Midbrain (tissue), 1 donor: ENCODE measurements at places on chromosomes 4 and X.

- no peak for DNase-seq
Measured at GRCh38 chr4:121932212-121932974, 19.5 kb downstream of the TRPC3 start.

GRCh38 chr4:88672987-88673386 is 24.6 kb downstream of the NAP1L5 start:
- DNase-seq = no peak

GRCh38 chrX:109403922-109404321 is 78.0 kb downstream of the GUCY2F start:
- no peak for DNase-seq

DNA sequence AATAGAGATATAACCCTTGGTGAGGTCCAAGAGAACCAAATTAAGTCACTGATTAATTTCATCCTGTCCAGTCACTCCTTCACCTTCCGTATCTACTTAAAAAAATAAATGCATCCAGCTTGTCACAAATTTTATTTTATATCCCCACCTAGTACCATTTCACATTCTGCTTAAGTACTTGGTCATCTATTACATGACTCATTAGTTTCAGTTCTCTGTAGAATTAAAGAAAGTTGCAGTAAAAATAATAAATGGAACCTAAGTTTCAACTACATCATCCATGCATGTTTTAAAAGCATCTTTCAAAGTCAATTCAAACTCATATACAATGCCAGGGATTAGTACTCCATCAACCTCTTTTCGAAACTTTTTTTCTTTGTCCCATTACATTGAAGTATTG is 130.2 kb downstream of the SH2D1A start:
- DNase-seq = no peak

- no peak for DNase-seq
Measured at GRCh38 chr4:6802025-6802424, 19.5 kb downstream of the KIAA0232 start.

- no peak for DNase-seq
Measured at GRCh38 chrX:28180096-28180495, 198.8 kb upstream of the DCAF8L1 start.

GRCh38 chr4:22733816-22734215 is 41.1 kb downstream of the GBA3 start:
- DNase-seq = no peak

DNA sequence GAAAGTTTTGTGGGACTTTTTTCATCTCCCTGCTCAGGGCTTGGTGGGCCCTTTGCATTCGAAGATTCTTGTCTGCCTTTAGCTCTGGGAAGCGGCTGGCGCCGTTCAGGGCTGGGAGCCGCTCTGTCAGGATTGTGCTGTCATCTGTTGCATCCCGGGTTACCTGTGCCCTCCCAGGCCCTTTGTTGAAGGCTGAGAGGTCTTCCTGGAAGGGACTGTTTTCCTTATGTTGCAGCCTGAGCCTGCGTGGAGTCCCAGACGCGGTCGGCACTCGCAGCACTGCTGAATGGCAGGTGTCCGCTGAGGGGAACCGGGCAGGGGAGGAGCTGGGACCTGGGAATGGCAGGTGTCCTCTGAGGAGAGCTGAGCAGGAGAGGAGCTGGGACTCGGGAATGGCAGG is 15.9 kb downstream of the RGS12 start:
- no peak for DNase-seq

DNA sequence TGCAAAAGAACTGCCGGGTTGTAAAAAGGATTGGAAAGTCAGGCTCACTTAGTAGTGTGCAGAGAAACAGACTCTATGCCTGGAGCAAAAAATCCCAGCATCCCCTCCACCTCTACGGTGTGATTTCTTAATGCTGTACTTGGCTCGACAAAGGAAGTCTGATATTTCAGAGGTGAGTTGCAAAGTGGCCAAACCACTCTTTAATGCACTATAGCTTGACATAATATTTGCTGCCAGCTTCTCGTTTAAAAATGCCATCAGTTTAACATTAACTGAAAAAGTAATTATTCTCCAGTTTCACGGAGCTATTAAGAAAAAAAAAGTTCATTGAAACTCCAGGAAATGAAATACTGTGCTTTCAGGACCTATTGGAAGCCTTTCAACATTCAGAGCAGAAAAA is 448.3 kb upstream of the ZFP42 start:
- DNase-seq = no peak

- DNase-seq = no peak
Measured at GRCh38 chr4:162061214-162061613, 102.6 kb downstream of the FSTL5 start.

- DNase-seq = no peak
Measured at GRCh38 chr4:146124023-146124680, 51.4 kb upstream of the LSM6 start.

DNA sequence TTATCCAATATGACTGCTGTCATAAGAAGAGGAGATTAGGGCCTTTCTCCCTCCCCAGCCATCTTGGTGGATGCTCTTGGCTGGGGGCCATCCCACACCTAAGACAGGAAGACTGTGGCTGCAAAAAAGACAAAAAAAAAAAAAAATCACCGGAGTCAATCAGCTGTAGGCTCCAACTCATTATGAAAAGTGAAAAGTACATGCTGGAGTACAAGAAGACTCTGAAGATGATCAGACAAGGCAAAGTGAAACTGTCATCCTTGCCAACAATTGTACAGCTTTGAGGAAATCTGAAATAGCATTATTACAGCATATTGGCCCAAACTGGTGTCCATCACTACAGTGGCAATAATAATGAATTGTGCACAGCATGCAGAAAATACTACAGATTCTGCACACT is 5.2 kb downstream of the EGFL6 start:
- no peak for DNase-seq

DNA sequence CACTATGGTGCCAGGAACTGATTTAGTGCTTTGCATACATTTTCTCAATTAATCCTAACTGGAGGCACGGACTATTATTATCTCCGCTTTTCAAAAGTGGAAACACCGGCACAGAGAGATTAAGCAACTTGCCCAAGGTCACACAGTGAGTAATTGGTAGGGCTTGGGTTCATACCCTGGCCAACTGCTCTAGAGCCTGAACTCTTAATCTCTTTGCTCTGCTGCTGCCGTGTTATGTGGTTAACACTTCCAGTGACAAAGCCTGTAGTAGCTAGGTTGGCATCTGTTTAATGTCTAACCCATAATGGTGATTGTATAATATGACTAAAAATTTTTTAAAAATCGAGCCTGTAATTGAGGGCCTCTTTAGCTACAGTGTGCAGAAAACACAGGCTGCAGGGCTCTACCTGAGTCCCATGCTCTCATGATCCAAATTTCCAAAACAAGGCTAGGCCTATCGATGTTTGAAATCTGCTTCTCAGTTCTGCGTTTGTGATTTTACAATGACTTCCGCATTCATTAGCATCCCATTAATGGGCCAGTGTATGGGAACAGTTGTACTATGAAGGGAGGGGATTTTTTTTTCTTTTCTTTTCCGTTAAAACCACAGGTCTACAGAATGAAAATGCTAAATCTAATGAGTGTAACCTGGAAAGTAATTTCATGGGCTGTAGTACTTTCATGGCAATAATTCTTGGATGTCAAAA is 219.3 kb upstream of the JADE1 start:
- DNase-seq = no peak

DNA sequence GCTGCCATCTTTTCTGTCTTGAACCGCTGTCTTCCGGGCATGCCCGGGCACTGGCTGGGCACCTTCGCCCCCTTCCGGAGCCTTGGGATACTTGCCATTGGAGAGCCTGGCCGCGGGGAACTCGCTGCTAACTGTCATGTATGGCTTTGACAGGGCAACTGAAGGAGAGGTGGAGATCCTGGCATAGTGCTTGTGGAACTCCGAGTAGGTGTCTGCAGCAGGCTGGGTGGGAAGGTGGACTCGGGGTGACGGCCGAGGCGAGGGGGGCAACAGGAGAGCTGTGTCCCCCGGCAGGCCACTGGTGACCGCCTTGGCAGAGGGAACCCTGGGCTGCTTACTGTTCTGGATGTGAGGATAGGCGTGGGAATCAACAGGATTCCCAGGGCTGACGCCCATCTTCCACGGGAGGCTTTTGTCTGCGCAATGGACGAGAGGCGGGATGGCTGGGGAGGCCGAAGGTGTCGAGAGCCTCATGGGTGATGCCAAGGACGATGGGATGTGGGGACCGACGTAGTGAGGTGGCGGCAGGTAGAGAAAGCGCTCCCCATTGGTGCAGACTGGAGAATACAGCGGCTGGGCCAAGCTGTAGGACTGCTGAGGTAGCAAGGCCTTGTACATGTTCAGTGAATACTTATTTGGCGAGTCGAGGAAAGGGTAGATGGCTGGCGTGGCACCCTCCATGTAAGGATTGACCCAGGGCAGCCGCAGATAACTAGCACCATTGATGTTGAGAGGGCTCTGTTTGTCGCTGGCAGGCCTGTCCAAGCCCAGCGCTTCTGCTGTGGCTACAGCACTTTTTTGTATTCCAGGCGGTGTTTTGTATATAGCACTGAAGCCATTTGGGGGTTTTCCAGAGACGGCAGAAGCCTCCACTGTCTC is 23.4 kb downstream of the BCOR start:
- DNase-seq = no peak

DNA sequence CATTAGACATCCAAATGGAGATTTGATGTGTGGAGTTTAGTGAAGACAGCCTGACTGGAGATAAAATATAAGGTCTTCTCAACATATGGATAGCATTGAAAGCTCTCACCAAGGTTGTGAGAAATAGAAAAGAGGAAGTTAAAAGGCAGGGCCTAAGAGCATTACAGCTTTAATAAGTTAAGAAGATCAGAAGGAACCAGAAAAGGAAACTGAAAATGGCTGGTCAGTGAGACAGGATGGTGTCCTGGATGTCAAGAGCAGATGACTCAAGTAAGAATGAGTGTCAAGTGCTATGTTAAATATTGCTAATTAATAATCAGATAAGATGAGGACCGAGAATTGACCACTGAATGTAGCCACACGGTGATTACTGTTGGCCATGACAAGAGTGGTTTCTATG is 642.9 kb downstream of the STPG2 start:
- DNase-seq = no peak

GRCh38 chr4:184370711-184371389 is 103.5 kb downstream of the IRF2 start:
- no peak for DNase-seq

- no peak for DNase-seq
Measured at GRCh38 chrX:69158166-69158980, 6.9 kb downstream of the PJA1 start.

DNA sequence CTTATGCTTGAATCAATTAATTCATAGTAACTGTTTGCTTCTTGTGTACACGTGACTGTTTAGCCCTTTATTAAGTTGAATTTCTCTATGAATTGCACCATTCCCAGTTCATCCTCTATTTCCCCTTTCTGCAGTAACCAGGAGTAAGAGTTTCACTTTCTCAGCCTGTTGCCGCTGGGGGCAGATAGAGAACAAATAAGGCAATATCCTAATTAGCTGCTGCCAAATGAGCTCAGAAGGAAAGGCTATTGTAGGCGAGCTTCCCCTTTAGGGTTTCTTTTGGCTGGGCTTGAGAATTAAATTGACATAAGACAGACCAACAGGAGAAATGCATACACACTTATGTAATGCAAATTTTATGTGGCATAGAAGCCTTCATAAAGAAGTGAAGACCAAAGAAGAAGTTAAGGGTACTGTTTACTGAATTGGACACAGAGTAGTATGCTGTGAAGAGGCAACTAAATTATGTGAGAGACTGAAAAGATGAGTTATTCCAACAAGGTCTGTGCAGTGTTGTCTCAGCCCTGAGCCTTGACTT is 1594.7 kb downstream of the TECRL start:
- no peak for DNase-seq

GRCh38 chr4:113760094-113760794 is 1.3 kb downstream of the CAMK2D start:
- peak; percentile 58 for DNase-seq

DNA sequence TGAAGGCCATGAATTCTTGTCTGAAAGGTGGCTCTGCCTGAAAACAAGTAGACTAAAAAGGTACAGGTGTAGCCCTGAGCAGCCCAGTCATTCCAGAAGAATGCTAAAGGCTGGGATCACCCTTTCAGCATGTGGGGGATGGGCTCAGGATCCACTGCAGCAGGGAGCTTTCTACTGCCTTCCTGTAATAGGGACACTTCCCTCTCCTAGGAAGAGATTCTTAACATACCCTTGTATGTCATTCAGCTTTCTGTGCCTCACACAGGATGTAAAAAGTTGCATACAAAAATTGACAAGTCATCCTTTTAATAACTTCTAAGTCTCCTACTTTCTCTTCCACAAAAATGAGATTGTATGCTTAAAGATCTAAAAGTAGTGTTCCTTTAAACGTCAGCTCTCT is 123.3 kb downstream of the ZNF518B start:
- no peak for DNase-seq

DNA sequence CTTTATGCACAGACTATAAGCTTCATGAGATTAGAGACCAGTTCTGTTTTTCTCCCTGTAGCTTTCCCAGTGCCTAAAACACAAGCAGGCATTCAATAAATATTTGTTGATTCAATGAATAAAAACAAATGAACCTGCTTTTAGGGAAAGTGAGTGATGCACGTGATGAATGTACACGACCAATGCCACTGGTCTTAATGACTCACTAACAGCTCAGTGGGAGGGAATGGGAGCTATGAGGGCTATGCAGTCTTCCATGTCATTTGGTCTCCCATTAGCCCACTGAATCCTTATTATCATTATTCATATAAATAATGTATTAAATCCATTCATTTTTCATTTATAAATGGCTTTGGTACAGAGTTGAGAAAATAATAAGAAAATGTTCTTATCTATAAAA is 247.4 kb downstream of the FBXO8 start:
- DNase-seq = no peak

- no peak for DNase-seq
Measured at GRCh38 chr4:188025476-188025875, 29.9 kb downstream of the ZFP42 start.

- no peak for DNase-seq
Measured at GRCh38 chr4:177461606-177462005, 19.4 kb upstream of the AGA start.

DNA sequence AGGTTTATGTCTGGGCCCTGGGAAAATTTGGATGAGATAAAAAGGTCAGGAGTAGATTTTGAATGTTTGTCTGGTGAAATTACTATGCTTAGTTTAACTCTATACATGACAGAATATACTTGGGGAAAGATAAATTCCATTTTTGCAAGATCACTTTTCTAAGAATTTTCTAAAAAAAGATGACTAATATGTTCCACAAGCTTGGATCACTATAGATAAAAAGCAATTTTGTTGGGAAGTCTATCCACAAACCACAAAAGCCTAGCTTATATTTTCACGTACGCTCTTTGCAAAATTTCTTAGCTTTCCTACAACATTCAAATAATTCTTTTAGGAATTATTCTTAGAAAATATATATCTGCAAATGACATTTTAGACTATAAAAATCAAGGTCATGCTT is 20.6 kb upstream of the COQ2 start:
- no peak for DNase-seq
